ENCODE measurements at places on chromosomes 4 and X.

DNA sequence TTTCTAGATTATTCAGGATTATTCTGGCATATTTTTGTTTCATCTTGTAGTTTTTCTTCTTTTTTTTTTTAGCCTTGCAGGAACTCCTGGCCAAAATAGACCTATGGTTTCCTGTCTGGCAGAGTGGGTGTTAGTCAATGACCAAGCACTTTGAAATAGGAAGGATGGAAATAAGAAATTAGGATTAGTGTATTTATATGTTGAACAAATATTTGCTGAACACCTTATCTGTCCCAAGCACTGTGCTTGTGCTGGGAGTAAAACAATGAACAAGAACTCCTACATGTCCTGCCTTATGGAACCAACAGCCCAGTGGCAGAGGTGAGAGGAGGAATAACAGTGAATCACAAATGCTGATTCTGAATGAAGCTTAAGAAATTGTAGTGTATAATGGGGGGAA, 4.5 kb downstream of the MMRN1 start:
- DNase-seq = no peak

- DNase-seq = no peak
These were observed 32.7 kb upstream of the LIMCH1 start for GRCh38 chr4:41505161-41505661.

DNA sequence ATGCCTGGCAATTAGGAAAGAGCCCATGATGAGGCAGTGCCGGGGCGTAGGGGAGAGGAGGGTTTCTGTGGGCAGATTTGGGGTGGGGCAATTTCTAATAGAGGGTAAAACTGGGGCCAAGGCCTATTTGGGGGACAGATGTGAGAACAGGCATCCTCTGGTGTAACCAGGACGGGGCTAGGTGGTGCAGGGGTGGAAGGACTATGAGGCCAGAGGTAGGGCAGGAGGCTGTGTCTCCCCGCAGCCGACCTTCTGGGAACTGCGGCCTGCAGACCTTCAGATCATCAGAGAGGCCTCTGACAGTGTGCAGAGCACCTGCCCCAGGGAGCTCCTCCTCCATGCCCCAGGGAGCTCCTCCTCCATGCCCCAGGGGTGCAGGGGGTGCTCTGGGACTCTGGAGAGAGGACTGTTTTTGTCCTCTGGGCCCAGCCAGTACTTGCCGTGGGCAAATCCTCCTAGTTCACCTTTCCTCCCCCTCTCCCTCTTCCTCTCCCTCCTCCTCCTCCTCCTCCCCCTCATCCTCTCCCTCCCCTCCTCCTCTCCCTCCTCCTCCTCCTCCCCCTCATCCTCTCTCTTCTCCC, 101.9 kb downstream of the SORCS2 start:
- no peak for DNase-seq

DNA sequence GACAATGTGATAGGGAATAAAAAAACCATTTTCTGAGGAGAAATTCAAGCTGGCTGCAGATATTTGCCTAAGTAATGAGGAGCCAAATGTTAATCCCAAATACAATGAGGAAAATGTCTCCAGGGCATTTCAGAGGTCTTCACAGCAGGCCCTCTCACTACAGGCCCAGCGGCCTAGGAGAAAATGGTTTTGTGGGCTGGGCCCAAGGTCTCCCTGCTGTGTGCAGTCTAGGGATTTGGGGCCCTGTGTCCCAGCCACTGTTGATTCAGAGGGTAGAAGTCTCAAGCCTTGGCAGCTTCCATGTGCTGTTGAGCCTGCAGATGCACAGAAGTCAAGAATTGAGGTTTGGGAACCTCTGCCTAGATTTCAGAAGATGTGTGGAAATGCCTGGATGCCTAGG, 778.7 kb downstream of the CENPC start:
- no peak for DNase-seq

- DNase-seq = no peak
These were observed 106.6 kb upstream of the HS3ST1 start for GRCh38 chr4:11535333-11535732.

- DNase-seq = no peak
These were observed 7.8 kb downstream of the TAFAZZIN start for GRCh38 chrX:154419189-154419588.

DNA sequence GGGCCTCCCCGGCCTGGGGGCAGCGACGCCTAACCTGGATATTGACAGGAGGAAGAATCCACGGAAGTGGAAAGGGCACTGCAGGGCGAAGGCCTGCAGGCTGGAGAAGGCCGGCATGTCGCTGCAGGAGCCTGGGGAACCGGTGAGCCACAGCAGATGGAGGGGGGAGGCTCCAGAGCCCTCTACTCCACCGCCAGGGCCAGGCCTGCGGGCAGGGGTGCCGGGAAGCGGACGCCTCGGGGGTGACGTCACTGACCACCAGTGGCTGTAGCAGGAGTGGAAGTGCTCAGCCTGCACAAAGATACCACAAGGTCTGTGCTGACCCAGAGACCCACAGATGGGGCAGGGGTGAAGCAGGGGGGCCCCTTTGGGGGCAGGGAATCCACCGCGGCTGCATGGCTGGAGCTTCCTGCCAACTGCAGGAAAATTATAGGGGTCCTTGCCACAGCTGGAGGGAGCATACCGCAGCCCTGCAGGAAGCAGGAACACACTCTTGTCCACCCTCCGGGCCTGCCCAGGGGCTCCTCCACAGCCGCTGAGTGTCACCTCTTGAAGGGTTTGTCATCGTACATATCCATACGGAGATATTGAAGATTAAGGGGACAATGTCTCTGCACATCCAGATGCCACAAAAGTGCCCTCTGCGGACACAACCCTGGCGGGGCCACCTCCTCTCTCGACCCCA, 7.6 kb upstream of the HTRA3 start:
- no peak for DNase-seq

DNA sequence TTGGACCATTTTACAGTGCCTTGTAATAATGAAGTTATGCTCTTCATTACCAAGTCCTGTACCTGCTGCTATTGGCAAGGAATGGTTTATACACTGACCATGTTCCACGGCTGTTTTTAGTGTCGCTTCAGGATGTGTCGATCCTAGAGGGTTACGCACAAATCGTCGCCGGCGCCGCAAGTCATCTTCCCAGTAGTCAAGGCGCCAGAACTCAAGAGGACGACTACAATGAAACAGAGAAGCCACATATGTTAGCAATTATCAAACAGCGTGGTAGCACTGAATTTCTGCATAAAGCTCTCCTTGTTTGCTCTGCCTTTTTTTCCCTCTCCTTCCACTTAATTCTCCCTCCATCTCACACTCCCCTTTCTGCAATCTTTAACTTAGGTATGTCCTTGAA, 17.0 kb downstream of the MAB21L2 start:
- no peak for DNase-seq

DNA sequence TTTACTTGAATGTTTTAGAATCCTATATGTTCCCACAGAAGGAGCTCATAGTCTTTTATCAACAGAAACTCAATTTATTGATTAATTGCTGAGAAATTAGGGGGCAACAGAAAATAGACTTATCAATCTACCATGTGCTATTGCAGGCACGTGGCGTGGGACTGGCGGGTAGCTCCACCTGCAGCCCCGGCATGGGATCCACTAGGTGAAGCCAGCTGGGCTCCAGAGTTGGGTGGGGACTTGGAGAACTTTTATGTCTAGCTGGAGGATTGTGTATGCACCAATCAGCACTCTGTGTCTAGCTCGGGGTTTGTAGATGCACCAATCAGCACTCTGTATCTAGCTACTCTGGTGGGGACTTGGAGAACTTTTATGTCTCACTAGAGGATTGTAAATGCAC, 3.3 kb upstream of the OCIAD1 start:
- DNase-seq = no peak

Data from stimulated activated CD8-positive, alpha-beta memory T cell treated with anti-CD3 and anti-CD28 coated beads, Interleukin-4, amount 100 ng/mL, for 1 hour (primary cell).